ENCODE measurements at places on chromosomes 7 and 10.

DNA sequence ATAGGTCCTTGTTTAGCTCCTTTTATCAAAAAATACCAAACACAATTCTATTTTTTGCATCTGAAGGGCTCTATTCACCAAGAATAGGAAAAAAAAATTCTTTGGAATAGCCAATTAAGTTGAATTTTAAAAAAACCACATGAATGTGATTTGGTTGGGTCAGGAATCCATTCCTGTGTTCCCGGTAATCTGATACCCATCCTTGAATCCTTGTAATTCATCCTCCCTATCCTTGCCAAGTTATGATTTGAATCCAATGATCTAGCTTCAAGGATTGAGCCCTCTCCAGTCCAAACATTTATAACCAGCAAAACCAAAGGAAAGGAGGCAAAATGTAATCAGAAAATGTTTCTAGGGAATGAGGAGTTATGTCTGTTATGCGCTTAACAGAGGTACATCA, 86.6 kb downstream of the CFAP58 start:
- no peaks in the 10 kb centered on the region for H3K27me3 ChIP-seq
- peak; percentile 72 for DNase-seq
- H3K4me3 ChIP-seq: no peak overlapping the region
- H3K36me3 ChIP-seq: no peaks in the 10 kb centered on the region

GRCh38 chr7:139704308-139704879, 73.4 kb downstream of the HIPK2 start:
- H3K36me3 ChIP-seq: peaks cover 7% of the 10 kb centered on the region
- H3K27ac ChIP-seq: no peak overlapping the region
- no peak for DNase-seq
- H3K27me3 ChIP-seq: no peaks in the 10 kb centered on the region
- H3K4me1 ChIP-seq: peaks cover 14% of the 10 kb centered on the region

DNA sequence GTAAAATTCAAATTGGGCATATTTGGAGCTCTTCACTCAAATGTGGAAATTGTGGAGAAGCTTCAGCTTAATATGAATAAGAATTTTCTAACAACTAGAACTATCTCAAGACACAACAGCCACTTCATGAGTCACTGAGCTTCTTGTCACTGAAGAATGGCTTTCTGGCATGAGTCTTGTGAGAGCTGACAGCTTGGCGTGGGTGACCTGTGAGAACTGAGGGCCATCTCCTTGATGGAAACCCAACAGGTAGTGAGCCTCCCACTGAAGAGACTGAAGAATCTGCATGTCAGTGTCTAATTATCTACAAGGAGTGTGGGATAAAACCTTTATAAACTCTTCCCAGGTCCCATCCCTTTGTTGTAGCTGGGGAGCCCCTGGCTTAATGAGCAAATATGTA, 66.0 kb downstream of the CLEC2L start:
- no peak overlapping the region for H3K27ac ChIP-seq
- H3K36me3 ChIP-seq: peaks cover 43% of the 10 kb centered on the region
- H3K4me3 ChIP-seq: no peak overlapping the region
- H3K4me1 ChIP-seq: no peaks in the 10 kb centered on the region
- no peak for DNase-seq

GRCh38 chr10:30058570-30059132, 735 bp downstream of the JCAD start:
- H3K36me3 ChIP-seq: no peaks in the 10 kb centered on the region
- H3K4me1 ChIP-seq: peaks cover 29% of the 10 kb centered on the region
- no peak for DNase-seq
- no peaks in the 10 kb centered on the region for H3K27me3 ChIP-seq
- peak overlapping the region; percentile 63 for H3K4me3 ChIP-seq

GRCh38 chr10:80144696-80145131, 12.2 kb downstream of the PLAC9 start:
- H3K4me3 ChIP-seq: no peak overlapping the region
- H3K27ac ChIP-seq: no peak overlapping the region
- H3K4me1 ChIP-seq: peaks cover 8% of the 10 kb centered on the region
- no peaks in the 10 kb centered on the region for H3K36me3 ChIP-seq
- no peaks in the 10 kb centered on the region for H3K27me3 ChIP-seq
